ENCODE measurements at places on chromosomes 16 and 17.

GRCh38 chr16:59540621-59541020 is 806.5 kb upstream of the GOT2 start:
- no peak for DNase-seq

GRCh38 chr16:81883235-81883634 is 104.1 kb downstream of the PLCG2 start:
- DNase-seq = no peak

GRCh38 chr17:28867276-28867675 is 12.5 kb downstream of the ERAL1 start:
- no peak for DNase-seq

- no peak for DNase-seq
These were observed 35.2 kb downstream of the TSC2 start for GRCh38 chr16:2082983-2083364.

DNA sequence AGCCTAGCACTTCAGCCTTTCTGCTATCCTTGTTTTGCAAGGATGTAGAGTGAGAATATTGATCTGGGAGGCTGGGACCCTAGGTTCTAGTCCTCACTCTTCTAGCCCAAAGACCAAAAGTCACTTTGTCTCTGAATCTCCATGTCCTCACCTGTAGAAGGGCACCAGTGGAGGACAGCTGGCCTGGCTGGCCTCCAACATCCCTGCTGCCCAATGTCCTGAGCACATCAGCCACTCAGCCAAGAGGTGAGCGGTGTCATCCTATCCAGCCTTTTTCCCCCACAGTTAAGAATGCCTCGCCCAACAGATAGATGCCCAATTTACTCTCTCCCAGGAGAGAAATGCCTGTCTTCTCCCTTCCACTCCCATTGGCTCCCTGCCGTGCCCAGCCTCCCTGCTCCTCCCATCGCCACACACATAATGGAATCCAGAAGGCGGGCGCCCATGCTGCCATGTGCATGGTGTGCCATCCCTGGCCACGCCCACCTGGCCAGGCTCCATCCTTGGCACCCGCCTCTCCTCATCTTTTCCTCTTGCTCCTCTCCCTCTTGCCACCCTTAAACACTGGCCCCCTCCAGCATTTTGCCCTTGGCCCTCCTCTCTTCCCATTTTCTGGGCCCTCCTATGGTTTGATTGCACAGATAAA is 157.3 kb upstream of the SDK2 start:
- no peak for DNase-seq

- DNase-seq = no peak
These were observed 34.3 kb downstream of the LITAF start for GRCh38 chr16:11552440-11552839.

GRCh38 chr17:258906-259305 is 77.5 kb upstream of the DOC2B start:
- DNase-seq = no peak

DNA sequence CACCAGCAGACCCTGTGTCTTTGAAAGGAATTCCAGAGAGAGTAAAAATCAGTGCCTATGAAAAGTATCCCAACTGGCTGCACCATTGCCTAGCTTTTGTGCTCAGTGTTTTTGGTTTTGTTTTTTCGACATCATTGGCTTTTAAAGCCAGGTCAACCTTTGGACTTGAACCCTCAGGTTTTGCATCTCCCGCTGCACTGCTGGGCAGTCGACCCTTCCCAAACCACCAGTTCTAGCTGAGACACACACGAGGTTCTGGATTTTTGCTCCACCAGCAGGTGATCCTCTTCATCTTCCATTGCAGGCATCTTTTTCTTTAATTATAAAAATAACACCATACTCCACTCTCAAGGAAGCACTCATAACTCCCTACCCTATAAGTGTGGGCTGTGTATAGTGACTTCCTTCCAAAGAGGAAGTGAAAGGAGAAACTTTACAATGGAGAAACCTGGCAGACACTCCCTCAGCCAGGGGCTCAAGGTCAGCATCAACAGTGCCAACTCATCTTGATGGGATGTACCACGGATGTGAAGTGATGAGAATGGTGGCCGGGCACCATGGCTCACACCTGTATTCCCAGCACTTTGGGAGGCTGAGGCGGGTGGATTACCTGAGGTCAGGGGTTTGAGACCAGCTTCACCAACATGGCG is 57.8 kb downstream of the BMERB1 start:
- no peak for DNase-seq

DNA sequence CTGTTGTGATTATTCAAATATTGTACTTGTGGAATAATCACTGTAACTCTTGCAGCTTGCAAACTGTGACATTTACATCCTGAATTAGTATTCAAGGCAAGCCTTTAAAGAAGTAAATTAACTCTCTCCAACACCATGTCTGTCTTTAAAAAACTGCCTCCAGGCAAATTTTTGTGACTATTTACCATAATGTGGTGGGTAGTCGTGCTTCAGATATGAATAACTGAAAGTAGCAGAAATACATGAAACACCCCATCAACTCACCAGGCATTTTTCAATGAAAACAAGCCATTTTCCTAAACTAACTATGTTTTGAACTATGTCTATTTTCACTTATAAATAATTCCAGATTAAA is 217.4 kb upstream of the PSMD7 start:
- DNase-seq = no peak

DNA sequence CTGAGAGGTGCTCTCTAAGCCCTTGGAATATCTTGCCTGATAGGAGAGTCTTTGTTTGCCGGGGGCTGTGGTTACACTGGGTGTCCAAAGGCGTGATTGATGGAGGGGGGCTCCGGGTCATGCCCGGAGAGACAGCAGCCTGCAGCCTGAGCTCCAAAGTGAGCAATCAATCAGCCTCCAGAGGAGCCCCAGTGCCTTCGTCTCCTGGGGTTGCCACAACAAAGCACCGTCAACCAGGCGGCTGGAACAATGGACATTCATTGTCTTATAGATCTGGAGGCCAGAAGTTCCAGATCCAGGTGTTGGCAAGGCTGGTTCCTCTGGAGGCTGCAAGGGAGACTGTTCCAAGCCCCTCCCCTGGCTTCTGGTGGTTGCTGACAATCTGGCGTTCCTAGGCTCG is 24.0 kb upstream of the GINS2 start:
- no peak for DNase-seq

DNA sequence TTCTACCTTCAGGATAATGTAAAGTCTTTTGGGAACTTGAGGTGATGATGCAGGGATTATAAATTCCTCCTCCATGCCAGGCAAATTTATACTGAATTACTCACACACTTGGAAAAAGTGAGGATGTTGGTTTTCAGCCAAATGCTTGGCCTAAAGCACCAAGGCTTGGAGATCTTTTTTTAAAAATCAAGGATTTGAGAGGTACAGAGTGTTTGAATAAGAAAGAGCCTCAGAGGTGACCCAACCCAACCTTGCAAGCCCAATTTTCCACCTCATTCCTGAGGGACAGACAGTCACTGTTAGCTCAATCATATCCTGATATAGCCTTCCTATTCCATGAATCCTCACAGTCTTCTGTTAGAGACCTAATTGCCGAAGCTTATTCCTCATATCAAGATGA is 14.0 kb downstream of the GRIN2A start:
- DNase-seq = no peak

- no peak for DNase-seq
These were observed 7.2 kb upstream of the TBKBP1 start for GRCh38 chr17:47686664-47687327.

- no peak for DNase-seq
These were observed 266.4 kb downstream of the MAF start for GRCh38 chr16:79334127-79334526.

- no peak for DNase-seq
These were observed 30.2 kb downstream of the MRC2 start for GRCh38 chr17:62657690-62658089.

DNA sequence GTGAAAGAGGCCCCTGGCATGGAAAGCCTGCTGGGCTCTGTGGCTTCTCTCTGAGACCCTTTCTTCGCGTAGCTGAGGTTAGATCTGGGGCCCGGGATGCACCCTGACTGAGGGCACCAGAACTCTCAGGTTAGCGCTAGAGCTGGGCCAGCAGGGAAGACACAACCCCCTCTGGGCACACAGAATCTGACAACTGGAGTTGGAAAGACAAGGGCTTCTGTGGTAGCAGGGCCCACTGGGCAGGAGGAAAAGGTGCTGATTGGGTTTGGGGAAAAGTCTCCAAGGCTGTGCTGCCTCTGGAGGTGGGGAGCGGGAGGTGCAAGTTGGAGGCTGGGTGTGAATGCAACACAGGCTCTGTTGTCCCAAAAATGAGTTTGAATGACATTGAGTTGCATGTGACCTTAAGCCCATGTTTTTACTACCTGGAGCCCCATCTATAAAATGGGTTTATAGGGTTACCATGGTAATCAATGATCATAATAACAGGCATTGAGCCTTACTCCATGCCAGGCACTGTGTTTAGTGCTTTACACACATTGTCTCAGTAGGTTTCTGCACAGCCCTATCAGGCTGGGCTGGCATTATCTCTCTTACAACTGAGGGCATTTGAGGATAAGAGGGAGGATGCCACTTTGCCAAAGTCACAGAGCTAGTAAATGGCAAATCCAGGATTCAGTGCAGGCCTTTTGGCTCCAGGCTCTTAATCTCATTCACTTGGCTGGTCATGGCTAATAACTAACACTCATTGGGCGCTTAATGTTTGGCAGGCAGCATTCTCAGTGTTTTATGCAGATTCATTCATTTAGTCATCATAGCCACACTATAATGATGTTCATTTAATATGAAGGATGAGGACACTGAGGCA is 9.5 kb upstream of the IGFBP4 start:
- DNase-seq = no peak

DNA sequence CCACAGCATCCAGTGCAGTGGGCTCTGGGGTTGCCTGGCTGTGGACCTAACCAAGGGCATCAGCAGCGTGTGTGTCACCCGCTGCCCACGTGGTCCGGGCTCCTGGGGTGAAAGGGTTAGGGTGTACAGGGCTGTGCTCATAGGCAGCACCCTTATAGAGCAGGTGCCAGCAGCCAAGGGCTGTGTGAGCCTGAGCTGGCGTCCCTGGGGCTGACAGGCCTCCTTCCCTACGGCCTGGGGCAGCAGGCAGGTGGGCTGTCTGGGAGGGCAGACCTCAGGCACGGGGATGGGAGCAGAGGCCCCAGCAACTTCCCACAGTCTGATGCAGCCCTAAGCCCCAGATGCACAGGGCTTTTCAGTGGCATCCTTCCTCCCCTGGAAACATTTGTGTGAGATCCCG is 13.9 kb downstream of the CD300A start:
- DNase-seq = no peak

DNA sequence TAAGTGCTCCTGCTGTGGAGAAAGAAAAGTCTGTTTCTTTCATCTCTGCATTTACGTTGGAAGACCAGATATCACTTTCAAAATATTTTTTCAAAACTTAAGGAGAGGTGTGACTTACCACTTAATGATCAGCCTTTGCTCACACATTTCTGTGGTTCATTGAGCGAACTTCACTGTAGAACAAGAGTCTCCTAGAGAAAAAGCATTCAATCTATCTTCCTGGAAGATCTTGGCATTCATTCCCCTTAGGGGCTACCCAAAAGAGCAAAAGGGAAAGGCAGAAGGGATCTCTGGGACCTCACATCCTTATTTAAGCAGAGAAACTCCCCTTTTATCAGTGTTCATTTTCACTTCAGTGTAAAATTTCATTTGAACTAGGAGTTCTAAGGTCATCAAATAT is 61.2 kb downstream of the HS3ST3A1 start:
- DNase-seq = no peak

GRCh38 chr17:43574896-43575525 is 28.9 kb upstream of the ETV4 start:
- no peak for DNase-seq

- DNase-seq = no peak
These were observed 143.1 kb upstream of the KCNJ18 start for GRCh38 chr17:21549107-21549687.

- DNase-seq = no peak
These were observed 3.6 kb upstream of the PRR35 start for GRCh38 chr16:556474-557173.

GRCh38 chr16:82996814-82997213 is 370.0 kb downstream of the CDH13 start:
- no peak for DNase-seq

- DNase-seq = no peak
These were observed 174.4 kb upstream of the IRX6 start for GRCh38 chr16:55149622-55150021.

- DNase-seq = no peak
These were observed 117.8 kb downstream of the RAB11FIP4 start for GRCh38 chr17:31509095-31509804.

DNA sequence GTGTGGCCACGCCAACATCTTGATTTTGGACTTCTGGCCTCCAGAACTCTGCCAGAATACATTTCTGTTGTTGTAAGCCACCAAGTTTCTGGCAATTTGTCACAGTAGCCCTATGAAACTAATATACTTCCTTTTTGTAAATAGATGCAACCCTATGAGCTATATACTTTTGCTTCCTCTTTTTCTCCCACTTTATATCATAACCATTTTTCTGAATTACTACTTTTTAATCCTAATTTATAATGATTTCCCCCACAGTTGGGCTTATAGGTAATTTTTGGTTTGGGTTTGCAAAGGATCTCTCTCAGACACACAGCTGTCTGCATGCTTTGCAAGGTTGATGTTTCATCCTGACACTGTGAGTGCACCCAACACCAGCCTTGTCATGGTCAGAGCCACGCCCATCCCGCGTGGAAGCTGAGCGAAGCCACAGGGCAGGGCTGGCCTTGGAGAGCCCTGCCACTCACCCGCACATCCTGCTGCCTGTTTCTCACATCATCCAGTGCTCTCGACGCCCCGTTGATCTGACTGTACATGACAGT is 5.8 kb downstream of the TRIM25 start:
- no peak for DNase-seq

- no peak for DNase-seq
These were observed 3.6 kb upstream of the ALOX12B start for GRCh38 chr17:8091033-8091687.

GRCh38 chr16:57946181-57946801 is 24.6 kb downstream of the CNGB1 start:
- no peak for DNase-seq

- no peak for DNase-seq
These were observed 161.7 kb upstream of the CDH5 start for GRCh38 chr16:66204756-66205155.

GRCh38 chr16:20519231-20519630 is 56.9 kb downstream of the ACSM2B start:
- no peak for DNase-seq

DNA sequence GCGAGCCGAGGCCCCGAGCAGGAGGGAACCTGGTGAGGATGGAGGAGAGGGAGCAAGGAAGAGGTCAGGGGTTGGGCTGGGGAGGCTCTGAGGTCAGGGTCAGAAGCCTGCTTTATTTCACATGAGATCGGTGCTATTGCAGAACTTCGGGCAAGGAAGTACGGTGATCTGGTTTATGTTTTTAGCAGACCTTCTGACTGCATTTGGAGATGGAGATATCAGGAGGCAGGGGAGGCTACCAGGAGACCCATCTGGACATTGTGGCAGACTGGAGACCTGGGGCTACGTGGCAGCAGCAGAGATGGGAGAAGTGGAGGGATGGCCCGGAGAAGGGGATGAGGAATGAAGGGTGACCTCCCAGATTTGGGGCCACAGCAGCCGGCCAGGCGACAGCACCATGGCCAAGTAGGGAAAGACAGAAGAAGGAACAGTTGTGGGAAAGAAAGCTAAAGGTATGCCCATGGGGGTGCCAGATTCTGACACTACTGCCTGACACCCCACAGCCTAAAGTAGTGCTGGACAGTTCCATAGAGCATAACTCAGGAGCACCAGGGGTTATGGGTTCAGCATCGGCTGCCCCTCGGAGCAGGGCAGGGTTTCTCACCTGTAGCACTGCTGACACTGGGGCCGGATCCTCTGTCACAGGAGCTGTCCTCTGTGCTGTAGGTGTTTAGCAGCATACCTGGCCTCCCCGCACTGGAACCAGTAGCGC is 7.4 kb downstream of the CACNG4 start:
- no peak for DNase-seq

- DNase-seq = no peak
These were observed 25.0 kb downstream of the ZNF750 start for GRCh38 chr17:82814834-82815233.

Measured in progenitor cell of endocrine pancreas (in vitro differentiated cells).